Epithelial cell of prostate (primary cell): ENCODE measurements at places on chromosomes 5 and 9.

DNA sequence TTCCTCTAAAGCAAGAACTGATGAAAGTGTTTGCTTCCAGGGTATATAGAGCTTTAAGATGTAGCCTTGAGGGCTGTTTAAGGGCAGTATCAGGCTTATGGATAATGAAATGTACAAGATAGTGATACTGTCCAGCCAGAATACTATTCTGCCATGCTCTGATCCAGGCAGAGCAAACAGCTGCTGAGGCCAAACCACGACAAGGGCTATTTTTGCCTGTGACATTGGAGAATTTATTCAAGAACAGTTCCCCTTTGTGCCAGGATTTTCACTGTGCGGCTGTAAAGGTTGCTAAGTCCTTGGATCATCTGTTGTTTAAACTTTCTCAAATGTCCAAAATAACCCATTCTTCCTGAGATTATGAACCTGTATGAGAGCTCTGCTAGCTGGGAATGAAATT is 70.4 kb downstream of the OTP start:
- no peak for DNase-seq

DNA sequence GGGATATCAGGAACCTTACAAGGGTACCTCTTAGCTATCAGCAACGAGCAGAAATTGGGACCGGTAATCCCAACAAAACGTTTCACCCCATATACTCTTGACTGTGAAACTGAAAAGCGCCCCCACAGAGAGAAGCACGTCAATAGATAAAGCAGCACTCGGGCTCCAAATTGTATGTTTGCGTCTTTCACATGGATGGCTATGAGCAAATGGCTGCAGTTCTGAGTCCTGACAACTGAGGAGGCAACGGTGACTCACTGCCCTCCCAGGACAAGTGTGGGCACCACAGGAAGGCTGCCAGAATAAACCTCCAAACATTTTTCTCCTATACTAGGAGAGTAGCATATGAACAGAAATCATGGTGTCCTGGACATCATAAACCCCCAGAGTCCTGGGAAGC is 36.6 kb downstream of the SEMA4D start:
- DNase-seq: no peak

DNA sequence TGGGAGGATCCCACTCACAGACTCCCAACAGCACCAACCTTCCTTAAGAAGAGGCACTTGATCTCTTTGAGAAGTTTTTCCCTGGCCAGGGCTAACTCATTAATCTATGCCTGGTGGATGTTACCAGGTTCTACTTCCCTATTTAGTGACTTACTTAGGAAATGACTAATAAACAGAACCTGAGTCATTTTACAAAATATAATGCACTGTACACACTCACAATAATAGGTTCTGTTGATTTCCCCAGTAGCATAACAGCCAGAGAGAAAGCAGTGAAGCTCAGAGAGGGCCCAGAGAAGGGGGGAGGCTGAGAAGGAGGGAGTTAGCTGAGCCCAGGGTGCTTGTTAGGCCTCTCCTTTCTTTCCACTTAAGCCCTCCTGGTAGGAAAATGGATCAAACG is 27.1 kb downstream of the FRMD3 start:
- DNase-seq: peak; percentile 37

DNA sequence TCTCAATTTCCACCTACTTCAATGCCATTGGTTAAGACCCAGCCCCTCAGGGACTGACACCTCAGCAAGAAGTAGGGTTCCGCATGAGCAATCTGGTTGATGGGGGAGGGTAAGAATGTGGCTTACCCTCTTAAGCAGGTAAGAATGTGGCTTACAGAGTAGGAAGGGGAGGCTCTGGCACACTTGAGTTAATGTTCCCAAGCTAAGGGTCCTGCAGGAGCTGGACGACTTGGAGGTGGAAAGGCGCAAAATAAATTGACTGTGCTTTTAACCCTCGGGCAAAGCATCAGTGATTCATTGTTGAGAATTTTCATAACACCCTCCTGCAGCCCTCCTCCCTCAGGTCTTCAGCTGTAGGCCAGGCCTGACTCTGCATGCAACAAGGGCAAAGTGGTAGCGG is 24.9 kb upstream of the ADRA1B start:
- DNase-seq: no peak

DNA sequence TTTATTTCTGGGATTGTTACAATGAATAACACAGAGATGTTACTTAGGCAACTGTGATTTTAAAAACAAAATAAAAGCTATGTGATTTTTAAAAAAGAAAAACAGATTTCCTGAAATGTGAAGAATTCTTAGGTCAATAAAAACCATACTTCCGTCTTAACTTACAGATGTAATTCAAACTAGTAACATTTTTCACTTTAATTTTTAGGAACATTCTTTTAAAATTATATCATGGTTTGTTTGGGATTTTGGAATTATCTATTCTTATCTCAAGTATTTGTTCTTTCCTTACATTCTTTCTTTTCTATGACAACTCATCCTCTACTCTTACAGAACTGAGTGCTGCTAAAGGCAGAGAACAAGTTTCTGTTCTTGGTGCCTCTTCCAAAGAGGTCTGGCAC is 159.5 kb downstream of the RAPGEF6 start:
- no peak for DNase-seq
